ENCODE measurements at places on chromosomes 11 and 22. TPM values are rescaled to one million over a fixed set of nuclear protein-coding genes. Genes with fewer than 3 reads are reported as not detected.

PIH1D2 gene
- 1.4 TPM for total RNA-seq

KRTAP5-10 gene
- not detected for total RNA-seq

MOGAT2 gene
- total RNA-seq = not detected

OR56A1 gene
- total RNA-seq = not detected

CRYBA4 gene
- not detected for total RNA-seq

APOA1 gene
- total RNA-seq = not detected

CDC45 gene
- 13.3 TPM for total RNA-seq

CCDC88B gene
- total RNA-seq = 0.99 TPM

STX3 gene
- 14.5 TPM for total RNA-seq

SCGB2A2 gene
- total RNA-seq = not detected

SERHL2 gene
- total RNA-seq = 3.5 TPM

CABP7 gene
- not detected for total RNA-seq

GRCh38 chr11:65777821-65778361 lies 2.9 kb downstream of the AP5B1 start:
- no peak for DNase-seq

DNA sequence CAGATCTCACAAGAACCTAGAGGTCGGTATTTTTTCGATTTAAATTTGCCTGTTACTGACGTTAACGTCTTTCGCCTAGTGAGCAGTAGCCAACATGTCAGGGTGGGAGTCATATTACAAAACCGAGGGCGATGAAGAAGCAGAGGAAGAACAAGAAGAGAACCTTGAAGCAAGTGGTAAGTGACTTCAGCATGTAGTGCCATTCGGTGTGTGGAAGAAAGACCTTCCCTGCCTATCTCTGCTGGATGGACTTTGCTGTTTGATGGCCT lies 750 bp downstream of the XRCC6 start:
- DNase-seq = no peak

DNA sequence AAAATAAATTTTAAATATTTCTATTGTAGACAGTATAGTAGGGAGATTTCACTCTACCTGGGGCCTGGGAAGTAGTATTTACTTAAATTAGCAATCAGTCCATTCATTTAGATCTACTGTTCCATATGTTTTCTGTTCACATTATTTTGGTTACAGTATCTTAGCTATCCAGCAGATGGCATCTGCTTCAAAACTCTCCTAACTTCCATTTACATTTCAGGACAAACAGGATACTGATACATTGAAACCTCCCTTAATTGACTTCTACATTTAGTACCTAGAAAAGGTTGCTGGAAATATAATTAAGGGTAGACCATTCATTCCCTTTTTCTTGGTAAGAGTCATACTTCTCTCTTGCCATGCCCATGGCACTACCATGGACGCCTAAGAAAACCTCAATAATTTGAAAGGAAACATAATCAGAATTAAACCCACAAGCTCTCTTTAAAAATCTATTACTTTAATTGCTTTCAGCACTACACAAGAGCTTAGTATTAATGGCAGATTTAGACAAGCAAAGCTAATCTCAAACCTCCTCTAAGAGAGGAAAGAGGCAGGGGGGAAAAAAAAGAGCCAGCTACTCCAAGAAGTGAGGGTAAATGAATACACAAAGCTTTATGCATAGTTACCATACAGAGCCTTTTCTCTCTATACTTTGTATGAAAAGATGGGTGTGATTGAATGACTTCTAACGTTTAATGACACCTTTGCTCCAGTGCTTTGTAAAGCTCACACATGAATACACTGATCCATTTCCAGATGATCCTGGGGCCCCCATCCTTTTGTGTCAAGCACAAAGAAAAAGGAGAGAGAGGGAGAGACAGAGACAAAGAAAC lies 131.2 kb upstream of the MTMR2 start:
- no peak for DNase-seq

GRCh38 chr11:94855666-94856065 lies 87.5 kb downstream of the AMOTL1 start:
- no peak for DNase-seq

DNA sequence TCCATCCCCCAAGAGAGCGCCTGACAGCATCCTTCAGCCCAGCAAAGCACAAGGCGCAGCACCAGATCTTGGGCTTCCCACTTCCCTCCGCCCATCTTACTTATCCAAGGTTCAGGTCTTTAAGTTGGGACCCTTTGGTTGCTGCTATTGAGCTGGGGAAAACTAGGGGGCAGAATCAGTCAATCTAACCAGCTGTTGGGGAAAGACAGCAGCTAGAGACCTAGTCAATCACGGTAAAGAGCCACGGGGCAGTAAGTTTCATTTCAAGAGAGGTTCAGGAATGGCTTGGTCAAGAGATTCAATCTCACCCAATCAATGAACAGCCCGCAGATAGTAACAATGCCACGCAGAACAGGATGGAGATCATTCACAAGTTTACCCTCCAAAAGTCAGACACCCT lies 1.7 kb downstream of the ABTB2 start:
- DNase-seq = no peak

DNA sequence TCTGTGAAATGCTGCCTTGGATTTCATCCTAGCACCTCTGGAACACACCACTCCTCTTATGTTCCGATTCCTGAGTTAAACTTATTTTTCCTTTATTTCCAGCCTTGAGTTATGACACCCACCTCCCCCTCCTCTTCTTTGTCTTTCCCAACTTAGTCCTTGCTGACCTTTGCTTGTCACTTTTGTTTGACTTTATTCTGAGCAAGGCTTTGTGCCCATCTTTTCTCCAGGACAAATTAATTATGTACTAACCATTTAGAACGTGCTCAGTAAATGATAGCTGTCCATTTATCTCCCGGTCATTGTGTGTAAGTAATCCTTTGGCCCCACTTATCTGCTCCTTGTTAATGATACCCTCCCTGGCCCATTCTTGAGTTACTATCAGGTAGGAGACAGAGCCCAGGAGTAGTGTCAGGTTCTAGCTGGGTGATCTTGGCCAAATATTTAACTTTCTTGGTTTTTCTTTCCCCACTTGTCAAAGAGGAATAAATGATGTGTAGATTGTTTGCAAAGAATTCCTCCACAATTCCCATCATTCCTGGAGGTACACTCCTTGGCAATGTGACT lies 44.2 kb downstream of the EXPH5 start:
- DNase-seq = no peak

DNA sequence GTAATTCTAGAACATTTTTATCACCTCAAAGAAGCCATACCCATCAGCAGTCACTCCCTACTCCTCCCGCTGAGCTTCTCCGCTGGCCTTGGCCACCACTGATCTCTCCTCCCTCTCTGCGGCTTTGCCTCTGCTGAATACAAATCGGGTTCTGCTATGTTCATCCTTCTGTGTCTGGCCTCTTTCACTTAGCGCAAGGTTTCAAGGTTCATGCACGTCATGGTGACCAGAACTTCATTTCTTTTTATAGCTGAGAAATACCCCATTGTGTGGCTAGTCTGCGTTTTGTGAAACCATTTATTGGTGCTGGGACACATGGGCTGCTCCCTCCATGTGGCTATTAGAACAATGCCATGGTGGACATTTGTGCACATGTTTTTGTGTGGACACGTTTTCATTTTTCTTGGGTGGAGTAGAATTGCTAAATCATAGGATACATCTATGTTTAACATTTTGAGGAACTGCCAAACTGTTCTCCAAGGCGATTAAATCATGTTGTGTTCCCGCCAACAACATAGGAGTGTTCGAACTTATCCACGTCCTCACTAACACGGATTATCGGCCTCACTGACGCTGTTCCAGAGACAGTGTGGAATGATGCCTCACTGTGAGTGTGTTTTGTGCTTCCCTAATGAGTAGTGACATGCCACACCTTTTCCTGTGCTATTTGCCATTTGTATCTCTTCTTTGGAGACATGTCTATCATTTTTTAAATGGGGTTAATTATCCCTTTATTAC lies 24.2 kb upstream of the KRTAP5-6 start:
- no peak for DNase-seq

- DNase-seq = peak; percentile 44
These were observed 5.5 kb upstream of the IGSF22 start for GRCh38 chr11:18731441-18731840.

GRCh38 chr11:78050964-78051831 lies 12.5 kb upstream of the THRSP start:
- no peak for DNase-seq

- DNase-seq = no peak
These were observed 108.4 kb downstream of the FAT3 start for GRCh38 chr11:92332986-92333385.

GRCh38 chr22:17705546-17705945 lies 67.0 kb downstream of the BCL2L13 start:
- DNase-seq = no peak

DNA sequence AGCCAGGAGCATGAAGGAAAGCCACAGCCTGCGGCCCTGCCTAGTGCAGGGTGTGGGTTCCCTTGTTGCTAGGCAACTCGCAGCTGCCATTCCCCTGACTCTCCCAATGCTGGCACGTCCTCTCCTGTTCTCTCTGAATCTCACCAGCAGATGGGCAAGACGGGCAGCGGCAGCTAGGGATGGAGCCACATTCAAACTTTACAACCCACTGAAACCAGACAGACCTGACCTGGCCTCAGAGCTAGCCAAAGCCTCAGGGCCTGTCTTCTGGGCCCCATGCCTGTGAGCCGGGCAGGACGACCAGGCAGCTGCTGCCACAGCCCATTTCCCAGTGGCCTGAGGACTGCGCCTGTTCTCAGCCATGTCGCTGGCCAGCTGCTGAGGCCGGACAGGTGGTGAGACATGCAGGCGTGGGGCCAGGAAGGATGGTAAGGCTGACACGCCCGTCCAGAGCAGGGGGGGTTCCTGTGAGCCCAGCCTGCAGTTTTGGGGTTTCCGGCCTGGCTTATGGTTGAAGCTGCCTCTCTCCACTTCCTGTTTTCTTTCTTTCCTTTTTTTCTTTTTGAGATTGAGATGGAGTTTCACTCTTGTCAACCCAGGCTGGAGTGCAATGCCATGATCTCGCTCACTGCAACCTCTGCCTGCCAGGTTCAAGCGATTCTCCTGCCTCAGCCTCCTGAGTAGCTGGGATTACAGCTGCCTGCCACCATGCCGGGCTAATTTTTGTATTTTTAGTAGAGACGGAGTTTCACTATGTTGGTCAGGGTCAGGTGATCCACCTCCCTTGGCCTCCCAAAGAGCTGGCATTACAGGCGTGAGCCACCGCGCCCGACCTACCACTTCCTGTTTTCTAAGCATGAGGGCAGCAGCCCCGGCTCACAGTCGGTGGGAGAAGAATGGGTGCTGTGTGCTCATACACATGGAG lies 4.1 kb downstream of the SUN2 start:
- no peak for DNase-seq

DNA sequence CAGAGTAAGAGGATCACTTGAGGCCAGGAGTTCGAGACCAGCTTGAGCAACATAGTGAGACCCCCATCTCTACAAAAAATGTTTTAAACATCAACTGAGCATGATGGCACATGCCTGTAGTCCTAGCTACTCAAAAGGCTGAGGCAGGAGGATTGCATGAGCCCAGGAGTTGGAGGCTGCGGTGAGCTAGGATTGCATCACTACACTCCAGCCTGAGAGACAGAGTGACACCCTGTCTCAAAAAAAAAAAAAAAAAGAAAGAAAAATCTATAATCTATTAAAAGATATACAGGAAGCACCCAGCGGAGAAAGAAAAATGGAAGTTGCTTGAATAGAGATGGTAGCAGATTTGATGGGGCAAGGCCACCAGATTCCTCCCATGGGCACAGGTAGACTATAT lies 61.8 kb downstream of the FAM83F start:
- no peak for DNase-seq

DNA sequence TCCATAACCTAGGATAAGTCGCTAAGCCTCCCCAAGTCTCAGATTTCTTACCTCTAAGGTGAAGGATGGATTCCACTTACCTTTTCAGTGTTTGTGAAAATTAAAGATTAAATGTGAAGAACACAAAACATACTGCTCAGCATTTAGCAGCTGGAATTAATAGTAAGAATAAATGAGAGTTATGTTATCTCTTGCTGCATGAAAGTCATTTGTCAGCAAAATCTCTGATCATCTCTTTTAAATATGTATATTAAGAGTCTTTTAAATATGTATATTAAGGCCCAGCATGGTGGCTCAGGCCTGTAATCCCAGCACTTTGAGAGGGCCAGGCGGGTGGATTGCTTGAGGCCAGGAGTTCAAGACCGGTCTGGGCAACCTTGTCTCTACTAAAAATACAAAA lies 72.3 kb upstream of the TTC12 start:
- DNase-seq = no peak

- DNase-seq = no peak
These were observed 7.0 kb upstream of the TNFRSF13C start for GRCh38 chr22:41933411-41934177.

GRCh38 chr11:23288003-23288783 lies 427.9 kb upstream of the CCDC179 start:
- no peak for DNase-seq

GRCh38 chr22:19674929-19675253 lies 39.4 kb upstream of the SEPTIN5 start:
- peak; percentile 37 for DNase-seq

GRCh38 chr11:31118566-31118965 lies 251.0 kb downstream of the DCDC1 start:
- no peak for DNase-seq

DNA sequence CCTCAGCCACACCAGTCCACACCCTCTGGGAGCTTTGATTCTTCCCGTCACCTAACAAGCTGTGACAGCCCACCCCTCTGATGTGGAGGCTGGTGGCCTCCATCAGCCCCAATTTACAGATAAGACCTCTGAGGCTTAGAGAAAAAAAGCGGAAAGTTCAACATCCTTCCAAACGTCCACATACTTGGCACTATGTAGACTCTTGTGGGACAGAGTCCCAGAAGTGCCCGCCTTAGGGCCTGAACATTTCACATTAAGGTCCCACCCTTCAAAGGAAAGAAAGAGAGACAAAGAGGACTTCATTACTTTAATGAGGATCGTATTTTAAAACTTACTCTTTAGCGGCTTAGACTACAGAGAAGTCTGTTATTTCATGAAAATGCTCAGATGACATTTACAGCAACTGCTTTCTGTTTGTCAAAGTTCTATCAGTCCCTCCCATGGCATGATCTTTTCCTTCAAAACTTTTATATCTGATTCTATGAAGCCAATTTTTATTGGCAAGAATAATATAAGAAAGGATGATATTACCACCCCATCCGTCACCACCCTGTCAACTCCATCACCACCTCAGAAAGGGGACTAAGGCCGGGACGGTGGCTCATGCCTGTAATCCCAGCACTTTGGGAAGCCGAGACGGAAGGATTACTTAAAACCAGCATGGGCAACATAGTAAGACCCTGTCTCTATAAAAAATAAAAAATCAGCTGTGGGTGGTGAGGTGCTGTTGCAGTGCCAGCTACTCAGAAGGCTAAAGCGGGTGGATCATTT lies 15.7 kb upstream of the SCGB1A1 start:
- DNase-seq = no peak
